A549 treated with AZD2906 at 1 μM for 4 hours (cell line): ENCODE measurements at places on chromosomes 3 and 15. TPM values are rescaled to one million over a fixed set of nuclear protein-coding genes. Genes with fewer than 3 reads are reported as not detected.

OIP5 gene
- 12.9 to 13.8 TPM (median 13.3 TPM) in 5 replicates for total RNA-seq

SMCO1 gene
- 0.03 TPM in 1 of 5 replicates, not detected in the others for total RNA-seq

ACSBG1 gene
- 0.10 to 0.48 TPM (median 0.26 TPM) in 5 replicates for total RNA-seq

GOLGA6L4 gene
- total RNA-seq: 0.60 to 1.6 TPM (median 0.88 TPM) in 5 replicates

PLSCR2 gene
- 0.09 to 0.16 TPM in 2 of 5 replicates, not detected in the others for total RNA-seq
